ENCODE measurements at places on chromosomes 11 and 22.

DNA sequence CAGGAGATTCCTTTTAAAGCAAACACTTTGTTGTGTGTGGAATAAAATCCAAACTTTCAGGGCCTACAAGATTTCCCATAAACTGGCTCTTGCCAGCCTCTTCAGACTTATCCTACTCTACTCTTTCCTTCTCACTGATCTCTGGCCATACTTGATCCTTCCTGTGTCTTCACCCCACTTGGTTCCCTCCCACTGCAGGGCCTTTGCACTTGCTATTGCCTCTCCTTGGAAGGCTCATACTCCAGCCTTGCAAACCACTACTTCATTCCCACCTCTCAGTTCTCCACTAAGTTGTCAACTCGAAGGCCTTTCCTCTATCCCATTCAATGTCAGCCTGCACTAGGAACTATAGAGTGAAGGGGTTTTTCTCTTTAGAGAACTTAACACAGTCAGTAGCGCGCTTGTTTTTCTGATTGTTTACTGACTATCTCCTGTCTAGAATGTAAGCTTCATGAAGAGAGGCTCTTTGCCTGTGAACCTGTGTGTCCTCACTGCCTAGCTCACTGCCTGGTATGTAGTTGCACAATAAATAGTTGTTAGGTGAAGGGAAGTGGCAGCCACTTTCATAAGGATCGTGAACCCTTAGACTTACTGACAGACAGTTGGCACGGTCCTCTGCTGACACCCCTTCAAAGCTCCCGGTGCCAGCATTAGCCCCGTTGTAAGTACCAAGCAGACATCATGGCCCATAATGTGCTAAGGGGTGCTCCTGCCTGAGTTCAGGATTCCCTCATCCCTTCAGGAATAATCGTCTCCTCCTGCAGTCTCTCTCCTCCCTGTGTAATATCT lies 833 bp upstream of the ME3 start:
- no peak for DNase-seq

- no peak for DNase-seq
These were observed 33.2 kb upstream of the CCDC89 start for GRCh38 chr11:85718991-85719807.

DNA sequence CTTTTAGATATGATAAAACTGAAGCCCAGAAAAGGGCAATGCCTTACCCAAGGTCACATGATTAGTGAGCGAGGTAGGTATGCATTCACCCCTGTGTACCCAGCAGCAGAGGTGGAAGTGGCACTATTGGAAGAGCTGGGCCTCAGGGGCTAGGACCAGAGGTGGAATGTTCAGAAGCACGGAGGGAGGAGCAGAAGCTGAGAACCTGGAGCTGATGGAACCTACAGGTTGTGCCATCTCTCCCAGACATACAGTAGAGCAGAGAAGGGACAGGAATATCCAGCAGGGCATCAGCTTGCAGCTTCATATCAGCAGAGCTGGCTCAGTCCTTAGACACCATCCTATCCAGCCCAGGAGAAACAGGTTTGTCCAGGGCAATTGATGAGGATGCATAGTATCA lies 14.6 kb upstream of the FCHSD2 start:
- no peak for DNase-seq

DNA sequence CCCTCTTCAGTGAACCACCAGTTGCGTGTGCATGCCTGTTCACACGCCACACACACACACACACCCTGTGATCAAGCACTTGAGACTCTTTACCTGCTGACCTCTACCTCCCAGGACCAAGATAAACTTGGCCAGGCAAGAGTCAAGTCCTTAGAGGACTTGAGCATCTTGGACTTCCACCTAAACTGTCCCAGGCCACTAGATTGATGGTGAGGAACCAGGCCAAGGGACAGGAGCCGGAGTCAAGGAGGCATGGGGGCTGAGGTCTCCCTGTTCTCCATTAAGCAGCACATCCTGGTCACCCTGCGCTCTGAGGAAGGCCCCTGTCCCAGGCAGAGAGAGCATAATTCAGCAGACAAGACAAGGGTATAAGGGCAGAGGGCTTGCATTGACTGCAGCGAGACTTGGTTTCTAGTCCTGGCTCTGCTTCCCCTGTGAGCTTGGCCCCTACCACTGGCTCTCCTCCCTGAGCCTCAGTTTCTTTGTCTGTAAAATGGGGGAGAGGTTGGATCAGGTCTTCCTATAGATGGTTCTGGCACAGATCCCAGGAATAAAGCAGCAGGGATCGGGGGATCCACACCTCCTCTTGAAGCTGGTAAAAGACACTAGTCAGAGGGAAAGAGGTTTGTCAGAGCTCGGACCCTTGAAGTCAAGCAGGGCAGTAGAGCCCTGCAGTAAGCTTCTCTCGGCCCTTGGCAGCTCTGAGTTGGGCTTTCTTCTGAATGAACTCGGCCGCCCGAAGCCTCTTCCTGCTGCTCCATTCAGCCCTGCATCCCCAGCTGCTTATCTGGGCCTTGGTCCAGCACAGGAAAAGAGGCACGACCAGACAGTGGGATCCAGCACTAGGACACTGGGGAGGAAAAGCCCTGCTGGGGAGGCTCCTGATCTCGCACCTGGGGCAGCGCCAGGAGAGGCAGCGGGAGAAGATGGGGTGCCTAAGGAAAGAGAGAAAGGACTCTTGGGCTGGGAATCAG lies 2.0 kb downstream of the CREB3L1 start:
- DNase-seq: no peak

Measured in CD4-positive, alpha-beta T cell treated with Interleukin-4 for 1 hour (primary cell).